T-helper 9 cell (primary cell): ENCODE measurements at places on chromosomes 3 and 15.

GRCh38 chr3:16264174-16264707, 502 bp downstream of the DPH3 start:
- DNase-seq, result no peak

DNA sequence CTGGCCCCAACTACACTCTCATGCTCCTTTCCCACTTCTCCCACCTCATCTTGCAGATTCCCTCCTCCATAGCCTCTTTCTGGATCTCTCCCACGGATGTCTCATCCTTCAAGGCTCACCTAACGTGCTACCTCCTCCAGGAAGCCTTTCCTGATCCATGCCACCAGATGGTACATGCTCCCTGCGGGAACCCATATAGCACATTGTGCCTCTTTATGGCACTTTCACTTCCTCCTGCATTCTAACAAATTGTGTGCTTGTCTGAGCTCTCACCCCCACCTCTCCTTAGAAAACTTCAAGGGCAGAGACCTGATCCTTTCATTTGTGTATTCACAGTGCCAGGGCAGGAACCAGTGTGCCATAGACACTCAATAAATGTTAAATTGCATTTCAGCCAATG, 63.0 kb downstream of the HES1 start:
- no peak for DNase-seq

DNA sequence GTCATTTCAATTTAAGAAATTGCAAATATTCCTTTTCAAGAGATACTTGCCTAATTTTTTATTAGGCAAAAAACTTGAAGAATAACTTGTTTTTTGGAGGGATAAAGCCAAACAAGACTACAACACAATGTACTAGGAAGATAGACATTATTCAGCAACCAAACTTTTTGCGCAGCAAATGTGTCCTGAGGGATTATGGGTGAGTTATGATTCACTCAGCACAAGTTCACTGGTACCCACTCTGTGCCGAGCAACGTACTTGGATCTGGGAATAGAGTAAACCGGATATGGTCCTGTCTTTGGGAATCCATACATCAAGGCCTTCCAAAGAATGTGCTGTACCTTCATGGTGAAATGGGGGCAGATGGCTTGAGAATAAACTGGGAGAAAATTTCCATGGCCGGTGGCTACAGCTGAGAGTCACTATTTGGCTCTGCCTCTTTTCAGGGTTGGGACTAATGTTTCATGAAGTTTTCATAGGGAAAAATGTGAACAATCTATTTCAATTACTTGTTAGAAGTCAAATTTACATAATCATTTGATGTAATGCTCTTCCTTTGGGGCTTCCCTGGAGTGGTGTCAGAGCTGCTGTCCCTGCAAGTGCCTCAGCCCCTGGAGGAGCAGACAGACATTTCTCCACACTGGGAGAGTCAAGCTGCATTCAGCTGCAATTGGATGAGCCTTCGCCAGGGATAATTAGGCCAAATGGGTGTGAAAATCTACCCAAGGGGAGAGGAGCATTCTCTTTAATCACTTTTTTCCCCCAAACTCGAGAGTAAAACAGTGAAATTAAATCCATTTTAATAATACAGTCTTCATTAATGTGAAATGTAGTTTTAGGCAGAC, 315.2 kb downstream of the CLSTN2 start:
- DNase-seq, result no peak

- DNase-seq, result no peak
Observed at GRCh38 chr3:136142592-136142991, 53.5 kb downstream of the MSL2 start.

DNA sequence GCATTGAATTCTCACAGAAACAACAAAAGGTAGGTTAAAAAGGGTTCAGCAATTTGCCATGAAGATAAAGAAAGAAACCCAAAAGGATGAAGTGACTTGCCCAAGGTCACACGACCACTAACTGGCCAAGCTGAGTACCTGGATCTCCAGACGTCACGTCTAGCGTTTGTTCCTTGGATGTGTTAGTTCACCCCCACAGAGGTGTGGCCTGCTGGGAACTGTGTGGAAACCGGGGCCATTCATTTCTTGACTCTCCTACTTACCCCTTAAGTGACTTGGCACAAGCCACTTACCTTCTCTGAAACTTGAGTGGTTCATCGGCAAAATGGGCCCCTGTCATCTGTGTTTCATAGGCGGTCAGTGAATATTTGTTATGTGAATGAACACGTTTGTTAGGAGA, 244.3 kb upstream of the SLCO3A1 start:
- DNase-seq, result no peak

DNA sequence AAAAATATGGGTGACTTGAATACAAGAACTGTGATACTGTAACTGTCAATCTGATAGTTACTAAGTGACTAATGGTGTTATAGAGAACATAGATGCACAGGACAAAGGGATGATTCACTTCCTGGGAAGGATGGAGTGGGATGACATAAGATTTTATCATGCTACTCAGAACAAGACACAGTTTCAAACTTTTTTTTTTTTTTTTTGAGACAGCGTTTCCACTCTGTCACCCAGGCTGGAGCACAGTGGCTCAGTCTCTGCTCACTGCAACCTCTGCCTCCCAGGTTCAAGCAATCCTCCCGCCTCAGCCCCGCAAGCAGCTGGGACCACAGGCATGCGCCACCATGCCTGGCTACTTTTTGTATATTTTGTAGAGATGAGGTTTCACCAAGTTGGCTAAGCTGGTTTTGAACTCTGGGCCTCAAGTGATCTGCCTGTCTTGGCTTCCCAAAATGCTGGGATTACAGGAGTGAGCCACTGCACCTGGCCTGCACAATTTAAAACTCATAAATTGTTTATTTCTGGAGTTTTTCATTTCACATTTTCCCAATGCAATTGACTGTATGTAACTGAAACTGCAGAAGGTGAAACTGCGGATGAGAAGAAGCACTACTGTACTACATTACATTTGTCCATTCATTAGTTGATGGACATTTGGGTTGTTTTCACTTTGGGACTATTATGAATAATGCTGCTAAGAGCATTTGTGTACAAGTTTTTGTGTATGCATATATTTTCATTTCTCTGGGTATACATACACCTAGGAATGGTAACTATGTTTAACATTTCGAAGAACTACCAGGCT, 40.6 kb downstream of the ADIPOQ start:
- DNase-seq, result no peak

DNA sequence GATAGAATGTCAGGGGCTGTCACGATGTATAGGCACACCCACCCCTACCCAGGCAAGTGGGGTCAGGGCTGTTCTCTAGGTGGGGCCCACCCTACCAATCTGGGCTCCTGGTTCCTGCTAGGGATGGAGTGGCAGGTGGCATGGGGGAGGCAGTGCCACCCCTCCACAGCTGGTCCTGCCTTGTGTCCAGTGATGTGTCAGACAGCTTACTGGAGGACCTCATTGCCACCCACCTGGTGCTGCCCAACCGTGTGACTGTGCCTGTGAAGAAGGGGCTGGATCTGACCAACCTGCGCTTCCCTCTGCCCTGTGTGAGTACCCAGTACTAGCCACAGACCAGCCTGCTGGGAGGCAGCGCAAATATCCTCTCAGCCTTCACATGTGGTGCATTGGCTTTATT, 27.5 kb downstream of the ESYT3 start:
- DNase-seq, result no peak
